Activated CD4-positive, alpha-beta T cell treated with anti-CD3 and anti-CD28 coated beads, Interleukin-2, amount 50 U/mL, for 4 hours (primary cell): ENCODE measurements at places on chromosomes 1 and 21.

DNA sequence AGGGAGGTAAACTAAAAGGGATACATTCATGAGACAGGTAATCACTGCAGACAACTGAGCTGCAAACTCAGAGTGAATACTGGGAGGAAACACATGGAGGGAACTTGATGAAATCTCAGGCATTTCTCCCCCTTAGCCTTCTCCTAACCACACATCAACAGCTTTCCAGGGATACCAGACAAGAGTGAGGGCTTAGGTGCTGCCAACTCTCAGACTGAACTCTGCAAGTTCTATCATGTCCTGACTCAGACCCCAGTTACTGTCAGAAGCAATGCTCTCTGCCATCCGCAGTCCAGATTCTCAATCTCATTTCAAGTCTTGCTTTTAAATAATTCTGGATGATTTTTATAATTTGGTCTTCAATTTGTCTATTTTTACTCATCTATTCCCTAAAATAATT lies 267.3 kb downstream of the LTN1 start:
- DNase-seq: no peak

- no peak for DNase-seq
Observed at GRCh38 chr21:45299864-45300785, 12.4 kb upstream of the POFUT2 start.

GRCh38 chr21:46351476-46352163 lies 27.7 kb downstream of the PCNT start:
- DNase-seq: no peak

- no peak for DNase-seq
Observed at GRCh38 chr1:65510961-65511360, 90.5 kb downstream of the LEPR start.

DNA sequence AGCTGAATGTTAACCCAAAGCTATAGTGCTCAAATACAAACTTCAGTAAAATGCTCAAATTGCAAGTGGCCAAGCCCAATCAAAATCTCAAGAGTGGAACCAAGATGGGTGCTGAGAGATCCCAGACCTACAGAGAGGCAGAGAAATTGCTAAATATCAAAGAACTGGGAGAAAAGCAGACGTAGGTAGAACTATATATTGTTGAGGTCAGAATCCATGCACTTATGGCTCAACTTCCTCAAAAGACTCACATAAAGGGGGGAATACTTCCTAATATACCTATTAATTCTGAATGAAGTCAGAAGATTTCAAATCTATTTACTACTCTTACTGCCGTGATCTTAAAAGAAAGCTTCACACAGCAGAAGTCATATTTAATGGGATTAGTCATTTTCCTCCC lies 65.2 kb downstream of the PUM1 start:
- DNase-seq: no peak
